CD4-positive, alpha-beta T cell treated with Interleukin-6 at 100 ng/mL for 8 hours (primary cell): ENCODE measurements at places on chromosomes 2 and 18.

GRCh38 chr2:31322371-31322770 is 88.4 kb downstream of the EHD3 start:
- DNase-seq: no peak

GRCh38 chr18:44904768-44905167 is 224.1 kb downstream of the SETBP1 start:
- no peak for DNase-seq

DNA sequence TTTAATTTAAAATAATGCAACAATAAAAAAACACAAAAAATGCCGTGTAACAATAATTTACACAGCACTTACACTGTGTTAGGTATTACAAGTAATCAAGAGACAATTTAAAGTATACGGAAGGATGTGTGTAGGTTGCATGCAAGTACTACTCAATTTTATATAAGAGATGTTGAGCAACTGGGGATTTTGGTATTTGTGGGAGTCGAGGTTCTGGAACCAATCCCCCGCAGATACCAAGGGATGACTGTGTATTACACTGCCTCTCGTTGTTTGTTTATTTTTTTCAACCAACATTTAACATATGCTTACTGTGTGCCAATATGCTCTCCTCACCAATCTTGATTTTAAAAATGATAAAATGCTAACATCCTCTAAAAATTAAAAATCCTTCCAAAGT is 24.8 kb downstream of the MAP3K2 start:
- DNase-seq: no peak

- DNase-seq: no peak
These were observed 16.5 kb downstream of the STRN start for GRCh38 chr2:36949845-36950244.

- no peak for DNase-seq
These were observed 49.0 kb downstream of the E2F6 start for GRCh38 chr2:11416931-11417330.

DNA sequence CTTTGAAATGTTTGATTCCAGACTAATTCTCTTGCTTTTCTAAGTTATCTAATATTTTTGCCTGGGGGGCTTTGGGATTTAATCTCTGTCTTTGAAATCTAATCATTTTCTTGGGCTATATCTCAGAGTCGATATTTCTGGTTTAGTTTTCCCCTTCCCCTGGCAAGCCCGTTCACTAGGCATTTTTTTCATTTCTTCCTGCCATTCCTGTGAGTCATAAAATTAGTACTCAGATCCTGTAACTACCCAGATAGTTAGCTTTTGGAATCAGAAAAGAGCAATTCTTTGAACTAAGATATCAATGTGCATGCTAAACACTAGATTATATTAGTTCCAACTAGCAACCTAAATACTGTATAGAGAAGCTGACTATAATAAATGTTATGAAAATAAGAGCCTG is 29.4 kb upstream of the RNF149 start:
- no peak for DNase-seq

DNA sequence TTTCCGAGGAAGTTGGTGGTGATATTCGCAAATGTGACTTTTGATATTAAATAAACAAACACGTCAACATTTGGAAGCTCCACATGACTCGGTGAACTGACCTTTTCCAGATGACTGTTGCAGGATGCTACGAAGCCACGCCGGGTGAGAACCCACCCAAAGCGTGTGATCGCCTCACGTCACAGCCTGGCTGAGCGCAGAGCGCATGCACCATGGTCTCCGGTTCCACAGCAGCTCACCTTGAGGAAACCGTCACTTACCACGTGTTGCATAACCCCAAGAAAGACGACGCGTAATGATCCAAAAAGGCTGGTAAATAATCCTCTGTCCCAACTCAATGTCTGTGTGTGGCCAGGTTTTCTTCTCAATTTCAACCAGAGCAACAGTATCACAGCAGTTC is 64.5 kb upstream of the CTDP1 start:
- no peak for DNase-seq

GRCh38 chr2:106977717-106978116 is 91.8 kb upstream of the ST6GAL2 start:
- DNase-seq: no peak

- DNase-seq: no peak
These were observed 19.4 kb downstream of the ZEB2 start for GRCh38 chr2:144500563-144500962.

DNA sequence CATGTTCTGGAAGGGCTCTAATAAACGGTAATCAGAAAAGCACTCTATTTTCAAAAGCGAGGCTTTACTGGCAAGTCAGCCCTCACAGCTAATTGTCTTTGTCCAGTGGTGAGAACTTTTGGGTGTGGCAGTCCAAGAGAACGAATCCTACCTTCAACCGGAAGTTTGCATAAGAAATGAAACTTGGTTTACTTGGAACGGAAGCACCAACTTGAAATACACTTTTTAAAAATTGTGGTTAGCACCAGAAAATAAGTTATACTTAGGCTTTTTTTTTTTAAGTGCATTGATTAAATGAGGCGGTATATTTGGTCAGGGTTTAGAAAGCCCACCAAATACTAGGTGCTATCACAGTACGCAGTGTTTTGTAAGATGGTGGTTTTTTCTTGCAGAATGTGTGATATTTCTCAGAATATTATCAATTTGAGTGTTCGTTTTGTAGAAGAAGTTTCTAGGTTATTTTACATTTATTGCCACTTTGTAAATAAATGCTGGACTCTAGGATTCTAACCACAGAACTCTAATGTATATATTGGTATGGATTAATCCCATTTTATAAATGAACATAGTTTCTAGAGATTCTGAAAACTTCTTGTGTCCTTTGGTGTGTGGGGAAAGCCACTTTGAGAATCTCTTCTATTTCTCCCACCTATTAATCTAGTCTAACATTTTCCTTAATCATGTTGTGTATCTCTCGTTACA is 1.2 kb downstream of the MYL12A start:
- peak; percentile 56 for DNase-seq

- DNase-seq: no peak
These were observed 85.9 kb downstream of the FANCL start for GRCh38 chr2:58155160-58155778.

DNA sequence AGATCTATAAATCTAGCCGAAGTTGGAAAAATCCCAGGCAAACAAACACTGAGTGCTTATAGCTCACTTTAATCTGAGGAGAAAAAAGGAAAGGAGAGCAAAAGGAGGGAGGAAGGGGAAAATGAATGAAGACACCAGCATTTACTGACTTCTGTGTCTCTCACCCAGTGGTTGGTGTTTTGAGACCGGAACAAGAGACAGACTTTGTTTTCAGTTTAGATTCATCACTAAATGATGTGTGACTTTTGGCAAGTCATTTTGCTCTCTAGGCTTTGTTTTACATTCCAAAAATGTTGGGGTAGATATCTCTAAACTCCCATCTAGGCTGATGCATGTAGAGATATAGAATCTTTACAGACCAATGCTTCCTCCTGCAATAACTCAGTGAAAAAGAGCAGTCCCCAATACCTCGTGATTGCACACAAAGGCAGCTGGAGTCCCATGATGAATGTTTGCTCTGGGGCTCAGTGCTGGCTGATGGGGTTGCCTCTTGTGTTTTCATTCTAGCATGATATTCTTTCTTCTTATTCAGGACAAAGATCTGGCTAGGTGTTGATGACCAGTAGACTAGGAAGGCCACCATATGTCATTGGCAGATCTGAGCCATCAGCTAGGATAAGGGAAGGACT is 51.4 kb downstream of the TRIB2 start:
- no peak for DNase-seq

GRCh38 chr2:40178171-40178778 is 273.6 kb downstream of the SLC8A1 start:
- DNase-seq: no peak

- DNase-seq: no peak
These were observed 15.0 kb downstream of the INPP4A start for GRCh38 chr2:98459496-98460175.

DNA sequence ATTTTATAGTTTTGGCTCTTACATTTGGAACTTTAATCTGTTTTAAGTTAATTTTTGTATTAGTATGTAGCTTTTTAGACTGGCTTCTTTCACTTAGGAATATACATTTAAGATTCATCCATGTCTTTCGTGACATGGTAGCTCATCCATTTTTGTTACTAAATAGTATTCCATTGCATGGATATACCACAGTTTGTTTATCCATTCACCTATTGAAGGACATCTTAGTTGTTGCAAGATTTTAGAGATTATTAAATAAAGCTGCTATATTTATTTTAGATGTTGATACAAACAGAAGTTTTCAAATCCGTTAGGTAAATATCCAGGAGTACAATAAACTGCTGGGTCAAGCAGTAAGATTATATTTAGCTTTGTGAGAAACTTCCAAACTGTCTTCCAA is 58.0 kb upstream of the ZNF521 start:
- no peak for DNase-seq

DNA sequence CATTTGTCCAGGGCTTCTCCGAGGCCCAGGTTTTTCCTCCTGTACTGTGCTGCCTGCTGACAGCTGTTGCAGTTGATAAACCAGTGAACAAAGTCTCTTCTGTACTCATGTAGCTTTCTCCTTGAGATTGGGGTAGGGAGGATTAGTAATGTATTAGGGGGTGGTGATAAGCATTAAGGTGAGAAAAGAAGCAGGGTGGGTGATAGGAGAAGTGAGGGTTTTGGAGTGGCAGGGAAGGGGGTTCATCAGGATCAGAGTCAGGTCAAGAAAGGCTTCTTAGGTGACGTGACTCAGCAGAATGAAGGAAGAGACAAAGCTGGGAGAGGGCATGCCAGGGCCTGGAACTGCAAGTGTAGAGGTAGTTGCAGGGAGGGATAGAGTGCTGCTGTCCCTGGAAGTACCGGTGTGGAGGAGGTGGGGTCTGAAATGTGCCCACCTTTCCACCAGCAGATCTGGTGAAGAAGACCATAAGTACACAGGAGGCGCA is 48.7 kb downstream of the PKP4 start:
- no peak for DNase-seq

DNA sequence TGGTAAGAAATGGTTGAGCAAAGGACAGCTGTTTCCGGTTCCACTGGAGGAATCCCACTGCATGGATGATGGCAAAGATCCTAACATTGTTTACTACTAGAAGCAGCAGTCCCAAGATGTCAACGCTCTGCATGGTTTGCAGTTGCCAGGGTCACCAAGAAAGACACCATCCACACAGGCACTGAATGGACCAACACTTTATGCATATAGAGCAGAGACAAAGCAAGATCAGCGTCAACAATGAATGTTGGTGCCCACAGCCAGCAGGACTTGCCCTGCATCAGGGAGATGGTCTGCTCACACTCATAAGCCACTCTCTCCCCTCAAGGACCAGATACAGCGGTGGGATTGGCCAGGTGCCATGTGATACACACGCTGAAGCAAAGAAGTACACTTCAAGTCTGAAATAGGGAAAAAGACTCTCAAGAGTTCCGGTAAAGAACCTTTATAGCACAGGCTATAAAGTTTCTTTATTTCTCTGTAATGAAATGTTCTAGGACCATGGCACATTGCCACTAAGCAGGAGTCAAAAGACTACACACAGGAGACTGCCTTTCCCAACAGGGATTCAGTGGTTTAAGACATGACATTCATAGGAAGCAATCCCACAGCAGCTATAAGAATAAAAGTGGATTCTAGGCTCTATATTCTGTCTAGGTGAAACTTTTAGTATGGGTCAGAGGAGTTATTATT is 133.2 kb upstream of the EPHA4 start:
- DNase-seq: no peak

GRCh38 chr2:168317282-168317681 is 69.9 kb upstream of the STK39 start:
- DNase-seq: no peak
